ENCODE measurements at places on chromosomes 6 and 20.
A peak's percentile ranks its signal among the peaks of the same experiment; 100 is the strongest.

- peak; percentile 14 for DNase-seq
These were observed 77.7 kb upstream of the OLIG3 start for GRCh38 chr6:137571854-137572253.

DNA sequence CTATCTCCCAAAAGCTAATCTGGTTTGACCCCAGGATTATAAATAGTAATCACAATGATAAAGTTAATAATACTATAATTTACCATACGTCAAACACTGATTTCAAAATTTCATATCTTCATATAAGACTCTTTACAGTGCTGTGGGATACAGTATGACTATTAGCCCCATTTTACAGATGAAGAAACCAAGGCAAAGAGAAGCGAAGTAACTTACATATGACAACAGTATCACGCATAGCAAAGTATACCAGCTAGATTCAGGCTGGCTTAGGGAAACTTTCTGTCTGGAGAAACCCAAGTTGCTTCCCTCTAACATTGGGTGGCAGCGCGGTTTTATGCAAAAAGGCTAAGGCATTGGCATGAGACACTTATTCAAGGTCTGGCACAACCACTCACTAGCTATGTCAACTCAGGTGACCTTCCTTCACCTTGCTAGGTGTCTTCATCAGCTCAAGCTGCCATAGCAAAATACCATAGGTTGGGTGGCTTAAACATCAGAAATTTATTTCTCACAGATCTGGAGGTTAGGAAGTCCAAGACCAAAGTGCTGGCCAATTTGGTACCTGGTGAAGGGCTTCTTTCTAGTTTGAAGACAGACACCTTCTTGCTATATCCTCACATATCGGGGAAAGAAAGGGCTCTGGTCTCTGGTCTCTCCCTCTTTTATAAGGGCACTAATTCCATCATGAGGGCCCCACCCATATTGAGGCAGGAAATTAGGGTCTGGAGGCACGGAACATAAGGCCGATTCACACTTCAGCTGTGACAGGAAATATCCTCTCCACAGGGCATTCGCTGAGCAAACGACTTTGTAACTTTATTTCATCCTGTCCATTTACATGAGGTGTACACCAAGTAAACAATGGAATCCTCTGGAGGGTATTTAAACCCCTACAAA is 22.4 kb upstream of the UTRN start:
- DNase-seq: no peak

DNA sequence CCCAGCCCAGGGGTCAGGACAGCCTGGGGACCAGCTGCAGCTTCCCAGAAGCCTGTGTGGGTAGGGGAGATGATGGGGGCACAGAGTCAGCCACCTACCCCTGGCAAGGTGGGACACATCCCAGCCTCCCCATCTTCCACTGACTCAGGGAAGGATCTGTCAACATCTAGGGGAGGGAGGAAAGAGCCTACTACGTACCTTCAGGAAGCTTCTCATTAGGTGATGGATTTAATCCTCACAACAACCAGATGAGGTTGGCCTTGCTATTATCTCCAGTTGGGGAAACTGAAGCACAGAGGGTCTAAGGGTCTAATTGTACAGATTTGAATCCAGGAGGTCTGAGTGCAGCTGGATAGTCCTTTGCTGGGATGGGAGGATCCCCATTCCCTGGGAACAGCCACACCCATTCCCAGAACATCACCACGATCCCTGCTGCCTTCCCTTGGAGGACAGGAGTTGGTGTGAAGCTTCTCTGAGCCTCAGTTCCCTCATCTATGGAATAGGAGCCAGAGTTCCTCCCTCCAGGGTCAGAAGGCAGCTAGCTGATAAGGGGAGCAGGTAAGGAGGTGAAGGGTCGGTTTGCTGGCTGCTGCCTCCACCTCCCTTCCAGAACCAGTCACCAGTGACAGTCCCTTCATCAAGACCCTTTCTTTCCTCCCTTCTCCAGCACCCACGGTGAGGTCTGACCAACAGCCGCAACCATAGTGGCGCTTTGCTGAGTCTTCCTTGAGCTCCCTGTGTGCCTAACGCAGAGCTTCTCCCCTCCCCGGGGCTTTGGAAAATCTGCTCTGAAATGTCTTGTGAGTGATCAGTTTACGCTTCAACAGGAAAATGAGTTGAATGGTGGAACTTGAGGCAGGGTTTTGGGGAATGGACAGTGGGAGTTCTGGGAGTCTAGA is 56.8 kb downstream of the CEBPB start:
- DNase-seq: no peak

- DNase-seq: no peak
These were observed 106.7 kb upstream of the CST7 start for GRCh38 chr20:24842274-24842917.

DNA sequence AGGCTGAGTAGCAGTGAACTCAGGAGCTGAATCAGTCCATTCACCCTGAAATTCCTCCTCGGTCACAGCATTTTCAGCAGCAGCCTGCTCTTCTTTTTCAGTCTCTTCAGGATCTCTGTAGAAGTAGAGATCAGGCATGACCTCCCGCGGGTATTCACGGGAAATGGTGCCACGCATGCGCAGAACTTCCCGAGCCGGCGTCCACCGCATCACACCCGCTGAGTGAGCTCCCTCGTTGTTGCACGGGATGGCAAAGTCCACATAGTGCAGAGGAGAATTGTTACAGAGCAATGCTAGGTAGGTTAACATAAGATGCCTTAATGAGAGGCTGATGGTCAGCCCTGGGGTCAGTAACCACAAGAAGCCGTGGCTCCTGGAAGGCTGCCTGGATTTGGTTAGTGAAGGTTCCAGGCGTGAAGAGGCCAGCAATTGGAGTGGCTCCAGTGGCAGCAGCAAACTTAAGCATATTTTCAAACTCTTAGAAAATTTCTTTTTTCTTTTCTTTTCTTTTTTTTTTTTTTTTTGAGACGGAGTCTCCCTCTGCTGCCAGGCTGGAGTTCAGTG is 113.5 kb upstream of the HDAC2 start:
- no peak for DNase-seq

DNA sequence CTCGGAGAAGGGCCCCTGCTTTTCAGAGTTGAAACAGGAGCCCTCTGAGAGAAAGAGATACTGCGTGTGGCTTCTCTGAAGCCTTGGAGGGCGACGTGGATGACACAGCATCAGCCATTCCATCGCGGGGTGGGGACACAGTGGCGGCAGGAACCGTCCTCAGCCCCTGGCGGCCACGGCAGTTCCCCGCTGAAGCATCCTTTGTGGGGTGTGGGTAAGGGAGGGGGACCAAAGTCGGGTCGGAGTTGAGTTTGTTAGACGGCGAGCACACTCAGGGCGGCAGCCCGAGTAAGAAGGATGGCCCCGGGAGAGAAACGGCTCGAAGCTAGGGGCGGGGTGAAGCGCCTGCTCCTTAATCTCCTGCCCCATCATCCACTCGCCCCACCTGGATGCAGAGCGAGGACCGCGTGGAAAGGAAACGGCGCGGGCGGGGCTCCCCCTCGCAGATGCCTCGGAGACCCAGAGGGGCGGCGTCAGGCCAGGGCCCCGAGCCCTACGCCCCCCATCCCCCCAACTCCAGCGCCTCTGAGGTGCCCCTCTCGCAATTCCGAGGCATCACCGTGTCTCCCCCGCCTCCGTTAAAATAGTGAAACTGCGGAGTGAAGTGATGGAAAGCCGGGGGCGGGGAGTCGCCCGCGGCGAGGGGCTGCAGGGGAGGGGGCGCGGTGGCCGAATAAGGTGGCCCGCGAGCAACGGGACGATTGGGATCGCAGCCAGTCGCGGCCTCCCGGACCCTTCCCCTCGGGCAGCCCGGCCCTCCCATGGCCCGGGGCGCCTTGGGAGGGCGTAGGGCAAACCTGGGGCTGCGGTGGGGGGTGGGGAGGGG is 796 bp upstream of the RREB1 start:
- DNase-seq: peak; percentile 86

DNA sequence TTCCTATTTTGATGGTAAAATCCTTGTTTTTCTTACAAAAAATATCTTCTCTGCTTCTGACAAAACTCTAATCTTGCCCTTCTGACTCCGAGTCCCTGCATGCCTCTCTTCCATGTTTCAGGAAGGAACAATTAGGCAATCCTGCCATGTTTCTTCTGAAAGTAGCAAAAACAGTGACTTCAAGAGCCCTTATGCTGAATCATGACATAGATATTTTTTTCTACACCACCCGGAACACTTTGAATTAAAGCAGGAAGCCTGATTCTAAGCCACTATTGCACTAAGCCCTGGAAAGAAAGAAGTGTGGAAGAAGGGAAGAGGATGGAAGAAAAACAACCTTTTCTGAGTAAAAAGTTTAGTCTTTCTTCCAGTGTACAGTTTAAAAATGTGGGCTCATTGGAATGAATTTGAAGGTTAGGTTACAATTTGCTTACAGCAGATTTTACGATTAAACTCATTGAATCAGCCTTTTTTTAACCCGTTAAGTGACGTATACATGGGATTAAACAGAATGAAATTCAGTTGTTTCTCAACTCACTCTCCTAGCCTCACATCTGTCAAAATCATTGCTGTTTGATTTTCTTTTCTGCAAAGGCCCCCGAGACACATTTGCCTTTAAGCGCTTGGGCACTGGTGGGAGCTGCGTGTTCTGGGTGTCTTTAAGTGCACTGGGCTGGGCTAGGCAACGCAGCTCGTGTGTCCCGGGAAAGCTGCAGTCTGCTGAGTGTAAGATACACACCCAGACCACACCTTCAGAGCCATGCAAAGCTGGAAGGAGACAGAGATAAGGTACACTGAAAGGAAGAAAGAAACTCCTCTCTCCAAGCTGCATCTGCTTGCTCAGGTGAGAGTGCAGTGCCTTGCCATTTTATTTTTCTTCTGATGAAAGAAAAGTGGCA is 159.4 kb upstream of the CITED2 start:
- no peak for DNase-seq

DNA sequence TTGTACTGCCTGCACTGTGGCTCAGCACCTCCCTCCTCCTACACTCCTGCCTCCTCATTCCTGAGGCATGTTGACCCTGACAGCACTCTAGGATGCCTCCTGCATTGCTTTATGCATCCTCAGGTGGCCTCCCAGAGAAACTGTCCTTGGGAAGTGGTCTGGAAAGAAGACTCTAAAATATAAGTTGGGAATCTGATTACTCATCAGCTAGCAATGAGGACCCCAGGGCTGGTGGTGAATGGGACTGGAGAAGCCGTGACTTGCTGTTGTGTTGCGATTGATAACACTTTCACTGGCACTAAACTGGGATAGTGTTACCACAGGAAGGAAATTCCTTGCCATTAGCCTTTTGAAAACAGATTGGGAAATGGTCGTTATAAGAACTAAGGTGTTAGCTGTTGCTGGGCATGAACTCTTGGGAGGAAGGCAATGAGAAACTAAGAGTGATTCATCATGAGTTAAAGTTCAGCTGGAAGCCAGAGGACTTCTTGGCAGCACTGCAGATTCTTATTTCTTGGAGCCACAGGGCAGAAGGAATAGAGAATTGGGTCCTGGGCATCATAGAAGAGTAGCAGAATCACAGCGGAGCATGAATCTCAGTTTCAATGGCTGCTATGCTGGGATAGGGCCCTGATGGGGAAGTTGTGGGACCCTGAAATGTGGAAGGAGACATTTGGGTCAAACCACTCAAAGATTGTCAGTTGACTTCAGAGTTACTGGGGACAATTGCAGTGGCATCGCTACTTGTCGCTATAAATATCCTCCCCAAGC is 10.1 kb upstream of the SIRPD start:
- DNase-seq: no peak

Measured in kidney (tissue), 22 donors.